H4 (cell line): ENCODE measurements at places on chromosomes 1 and 21.

DNA sequence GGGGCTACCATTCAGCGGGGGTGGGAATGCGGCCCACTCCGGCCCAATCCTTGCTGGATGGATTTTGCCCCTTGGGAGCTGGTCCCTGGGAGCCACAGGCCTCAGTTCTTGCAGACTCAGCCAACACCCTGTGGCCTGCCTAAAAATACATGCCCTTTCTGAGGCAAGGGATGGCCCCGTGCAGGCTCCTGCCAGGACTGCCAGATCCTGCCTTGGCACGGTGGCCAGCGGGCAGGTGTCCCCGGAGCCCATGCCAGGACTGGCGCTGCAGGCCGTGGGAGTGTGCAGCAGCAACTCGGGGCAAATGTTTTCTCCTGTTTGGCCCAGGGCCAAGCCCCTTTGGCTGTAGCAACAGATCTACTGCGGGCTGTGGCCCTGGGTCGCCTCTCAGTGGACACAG, 1.6 kb upstream of the PANK4 start:
- DNase-seq: no peak

- DNase-seq: peak; percentile 85
Measured at GRCh38 chr1:173409613-173410012, 67.5 kb upstream of the PRDX6 start.

DNA sequence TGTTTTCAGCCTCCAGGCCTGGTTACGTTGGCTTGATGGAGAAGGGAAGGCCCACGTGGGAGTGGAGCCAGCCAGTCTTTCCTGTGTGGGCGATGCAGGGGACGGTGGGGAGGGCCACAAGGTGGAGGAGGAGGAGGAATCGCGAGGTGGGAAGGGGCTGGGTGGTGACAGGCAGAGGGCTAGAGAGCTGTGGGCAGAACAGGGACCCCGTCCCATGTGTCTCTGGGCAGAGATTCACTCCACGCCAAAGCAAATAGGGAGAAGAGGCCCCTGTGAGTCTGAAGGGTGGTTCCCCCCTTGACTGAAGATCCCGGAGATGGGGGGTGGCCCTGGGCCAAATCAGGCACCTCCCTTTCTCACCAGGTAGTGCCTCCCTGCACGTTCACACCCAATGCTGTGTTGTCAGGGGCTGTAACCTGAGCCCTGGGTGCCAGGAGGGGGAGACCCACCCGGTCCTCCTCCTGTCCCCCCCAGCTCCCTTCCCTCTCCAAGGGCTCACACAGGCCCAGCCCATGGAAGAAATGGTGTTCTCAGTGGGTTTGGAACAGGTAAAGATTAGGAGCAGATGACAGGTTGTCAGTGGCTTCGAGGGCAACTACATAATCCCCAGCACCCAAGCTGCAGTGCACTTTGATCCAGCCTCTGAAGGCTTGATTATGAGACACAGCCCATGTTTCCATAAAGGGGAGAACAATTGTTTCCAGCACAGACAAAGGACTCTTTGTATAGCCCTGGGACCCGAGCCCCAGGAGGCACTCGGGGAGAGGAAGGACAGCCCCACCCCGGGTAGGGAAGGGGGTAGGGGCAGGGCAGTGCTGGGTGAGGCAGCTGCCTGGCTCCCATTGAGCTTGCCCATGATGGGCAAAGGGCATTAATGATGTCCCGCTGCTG, 37.7 kb upstream of the GPR37L1 start:
- no peak for DNase-seq

DNA sequence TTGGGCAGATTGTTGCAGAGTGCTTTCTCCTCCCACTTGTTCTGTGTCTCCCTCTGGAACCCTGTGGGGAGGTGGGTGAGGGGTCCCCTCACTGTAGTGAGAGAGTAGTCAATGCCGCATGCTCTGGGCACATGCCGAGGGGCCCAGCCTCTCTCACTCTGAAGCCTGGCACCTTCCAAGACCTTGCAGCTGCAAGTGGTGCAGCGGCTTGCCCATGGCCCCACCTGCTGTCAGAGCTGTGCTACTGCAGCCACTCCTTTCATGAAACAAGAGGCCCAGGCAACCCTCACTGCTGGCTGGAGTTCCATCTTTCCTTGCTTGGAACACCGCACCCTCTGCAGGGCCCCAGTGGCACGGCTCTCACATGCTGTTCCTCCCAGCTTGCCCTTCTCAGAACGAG, 58.4 kb upstream of the COL6A1 start:
- peak; percentile 72 for DNase-seq

DNA sequence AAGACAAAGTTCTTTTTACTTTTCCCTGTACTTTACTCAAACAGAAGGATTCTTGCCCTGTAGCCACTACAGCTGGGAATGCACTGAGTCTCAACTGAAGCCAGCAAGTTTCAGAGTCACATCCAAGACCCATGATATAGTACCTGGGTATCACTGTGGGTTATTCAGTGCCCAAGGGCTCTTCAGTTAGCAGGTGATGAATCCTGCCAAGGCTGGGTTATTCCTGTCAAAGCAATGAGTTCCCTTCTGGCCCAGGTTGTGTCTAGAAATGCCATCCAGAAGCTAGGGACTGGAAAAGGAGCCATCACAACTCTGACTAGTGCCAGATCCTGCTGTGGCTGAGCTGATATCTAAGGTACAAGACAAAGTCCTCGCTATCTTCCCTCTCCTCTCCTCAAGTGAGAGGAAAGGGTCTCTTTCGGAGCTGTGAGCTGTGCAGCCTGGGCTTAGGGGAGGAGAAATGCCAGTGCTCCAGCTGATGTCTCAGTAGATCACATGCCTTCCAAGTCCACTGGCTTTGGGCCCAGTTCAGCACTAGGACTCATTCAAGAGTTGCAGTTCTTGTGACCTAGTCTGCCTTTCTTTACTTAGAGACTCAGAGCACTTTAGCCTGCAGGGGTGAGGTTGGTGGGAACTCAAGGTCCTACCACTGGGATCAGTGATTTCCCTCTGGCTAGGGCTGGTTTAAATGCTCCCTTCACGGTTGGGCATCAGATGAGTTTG, 369.4 kb downstream of the TBX15 start:
- no peak for DNase-seq

DNA sequence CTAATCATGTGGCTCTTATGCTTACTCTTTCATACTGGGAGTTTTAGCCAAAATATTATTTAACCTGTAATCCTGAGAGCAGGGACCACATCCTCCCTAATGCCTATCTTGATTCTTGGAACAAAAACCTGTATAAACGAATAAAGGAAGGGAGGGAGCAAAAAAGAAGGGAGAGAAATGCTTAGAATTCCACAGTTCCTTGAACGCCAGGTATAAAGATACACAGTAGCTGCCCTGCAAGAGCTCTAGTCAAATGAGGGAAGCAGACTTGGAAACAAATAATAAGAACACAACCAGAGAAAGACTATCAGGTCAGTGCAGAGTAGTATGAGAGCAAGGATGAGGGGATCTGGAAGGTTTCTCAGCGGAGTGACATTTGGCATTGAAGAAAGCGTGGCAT, 116.3 kb downstream of the SLC30A10 start:
- DNase-seq: no peak

DNA sequence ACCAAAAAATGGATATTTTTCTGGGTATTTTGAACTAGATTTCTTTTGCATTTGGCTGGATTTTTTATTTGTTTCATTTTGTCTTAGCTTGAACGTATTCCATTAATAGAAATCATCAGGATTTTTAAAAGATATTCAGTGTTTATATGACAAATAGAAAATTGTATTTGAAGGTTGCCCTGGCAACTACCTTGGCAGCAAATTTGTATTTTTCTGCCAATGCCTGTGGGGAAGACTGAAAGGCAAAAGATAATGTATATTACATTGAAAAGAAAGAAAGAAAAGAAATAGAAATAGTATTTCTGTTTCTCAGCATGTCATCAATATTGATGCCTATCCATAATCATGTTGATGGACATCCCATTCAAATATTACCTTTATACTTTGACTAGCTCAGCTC, 16.8 kb downstream of the VCAM1 start:
- DNase-seq: no peak

GRCh38 chr1:158324395-158324794, 6.9 kb downstream of the CD1B start:
- DNase-seq: no peak

DNA sequence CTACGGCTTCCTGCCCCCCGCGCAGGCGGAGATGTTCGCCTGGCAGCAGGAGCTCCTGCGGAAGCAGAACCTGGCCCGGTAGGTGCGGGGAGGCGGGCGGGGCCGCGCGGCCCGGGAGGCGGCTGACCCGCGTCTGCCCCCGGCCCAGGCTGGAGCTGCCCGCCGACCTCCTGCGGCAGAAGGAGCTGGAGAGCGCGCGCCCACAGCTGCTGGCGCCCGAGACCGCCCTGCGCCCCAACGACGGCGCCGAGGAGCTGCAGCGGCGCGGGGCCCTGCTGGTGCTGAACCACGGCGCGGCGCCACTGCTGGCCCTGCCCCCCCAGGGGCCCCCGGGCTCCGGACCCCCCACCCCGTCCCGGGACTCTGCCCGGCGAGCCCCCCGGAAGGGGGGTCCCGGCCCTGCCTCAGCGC, 16.6 kb downstream of the NOC2L start:
- no peak for DNase-seq

GRCh38 chr1:17198476-17199258, 6.3 kb upstream of the PADI1 start:
- no peak for DNase-seq
